ENCODE measurements at places on chromosomes 4 and X.
A peak's percentile ranks its signal among the peaks of the same experiment; 100 is the strongest.

GRCh38 chr4:52059372-52059771 lies 8.3 kb downstream of the SPATA18 start:
- no peak for DNase-seq

GRCh38 chrX:129772796-129773431 lies 6.8 kb upstream of the SASH3 start:
- peak; percentile 55 for DNase-seq

DNA sequence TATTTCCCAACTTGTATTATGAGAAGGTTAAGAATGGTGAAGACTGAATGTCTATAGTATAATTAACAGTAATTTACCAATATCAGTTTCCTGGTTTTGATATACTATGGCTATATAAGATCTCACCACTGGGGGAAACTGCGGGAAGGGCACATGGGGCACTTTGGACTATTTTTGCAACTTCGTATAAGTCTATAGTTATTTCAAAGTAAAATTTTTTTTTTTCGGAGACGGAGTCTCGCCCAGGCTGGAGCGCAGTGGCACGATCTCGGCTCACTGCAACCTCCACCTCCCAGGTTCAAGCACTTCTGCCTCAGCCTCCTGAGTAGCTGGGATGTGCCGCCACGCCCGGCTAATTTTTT lies 46.1 kb downstream of the CXorf58 start:
- DNase-seq = peak; percentile 1

DNA sequence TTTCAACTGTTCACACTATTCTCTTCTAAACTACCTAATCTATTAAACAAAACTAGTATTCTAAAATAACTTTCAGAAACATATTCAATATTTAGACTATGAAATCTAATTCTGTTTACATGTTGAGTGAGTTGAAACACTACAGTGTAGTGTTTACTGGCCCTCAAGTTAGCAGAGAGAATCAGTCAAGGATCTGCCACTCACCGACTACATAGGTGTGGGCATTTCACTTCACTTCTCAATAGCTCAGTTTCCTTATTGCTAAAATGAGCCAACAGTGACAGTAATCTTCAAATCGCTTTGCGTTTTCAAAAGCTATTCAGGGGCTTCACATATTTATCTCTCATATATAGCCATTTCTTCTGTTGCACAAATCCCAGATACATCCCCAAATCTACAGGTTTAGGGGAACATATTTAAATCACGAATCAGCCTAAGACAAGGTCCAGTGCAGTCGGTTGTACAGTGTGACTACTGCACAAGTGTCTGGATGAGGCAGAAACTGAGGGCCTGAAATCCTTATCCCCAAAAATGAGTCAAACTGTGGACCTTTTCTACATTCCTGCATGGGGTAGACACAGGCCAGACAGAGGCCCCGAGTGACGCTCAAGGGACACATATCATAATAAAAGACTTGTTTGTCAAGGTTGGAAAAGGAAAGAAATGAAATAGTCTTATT lies 129.8 kb downstream of the PPP3CA start:
- DNase-seq = no peak

DNA sequence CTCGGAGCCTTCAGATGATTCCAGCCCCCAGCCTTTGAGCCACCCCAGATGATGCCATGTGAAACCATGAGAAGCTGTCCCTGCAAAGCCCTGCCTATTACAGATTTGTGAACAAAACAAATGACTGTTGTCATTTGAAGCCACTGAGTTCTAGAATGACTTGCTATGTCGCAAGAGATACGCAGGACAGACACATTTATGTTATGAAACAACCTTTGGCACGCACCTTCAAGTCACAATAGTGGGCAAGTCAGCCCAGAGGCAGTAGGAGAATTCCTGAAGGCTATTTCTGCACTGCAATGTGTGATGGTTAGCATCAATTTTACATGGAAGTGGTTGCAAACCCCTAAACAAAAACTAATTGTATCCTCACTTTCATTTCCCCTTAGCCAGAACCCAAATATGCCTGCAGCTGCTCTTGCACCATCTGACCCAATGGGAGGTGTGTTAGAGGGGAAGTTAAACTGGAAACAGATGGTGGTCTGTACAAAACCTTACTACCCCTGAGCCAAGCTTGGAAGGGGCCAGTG lies 174.4 kb upstream of the ATP6AP2 start:
- DNase-seq = no peak

GRCh38 chr4:34771632-34772031 lies 1472.7 kb downstream of the ARAP2 start:
- DNase-seq = no peak

DNA sequence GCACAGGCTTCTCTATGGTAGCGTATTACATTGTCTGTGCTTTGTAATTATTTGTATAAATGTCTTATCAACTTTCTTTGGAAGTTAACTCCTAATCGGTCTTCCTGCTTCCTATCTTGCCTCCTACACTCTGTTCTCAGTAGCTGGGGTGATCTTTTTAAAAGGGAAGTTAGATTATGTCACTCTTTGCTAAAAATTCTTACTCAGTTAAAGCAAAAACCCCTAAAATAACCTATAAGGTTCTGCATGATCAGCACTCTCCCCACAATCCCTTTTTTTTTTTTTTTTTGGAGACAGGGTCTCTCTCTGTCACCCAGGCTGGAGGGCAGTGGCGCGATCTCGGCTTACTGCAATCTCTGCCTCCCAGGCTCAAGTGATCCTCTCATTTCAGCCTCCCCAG lies 2.6 kb upstream of the PRPS1 start:
- DNase-seq = no peak

DNA sequence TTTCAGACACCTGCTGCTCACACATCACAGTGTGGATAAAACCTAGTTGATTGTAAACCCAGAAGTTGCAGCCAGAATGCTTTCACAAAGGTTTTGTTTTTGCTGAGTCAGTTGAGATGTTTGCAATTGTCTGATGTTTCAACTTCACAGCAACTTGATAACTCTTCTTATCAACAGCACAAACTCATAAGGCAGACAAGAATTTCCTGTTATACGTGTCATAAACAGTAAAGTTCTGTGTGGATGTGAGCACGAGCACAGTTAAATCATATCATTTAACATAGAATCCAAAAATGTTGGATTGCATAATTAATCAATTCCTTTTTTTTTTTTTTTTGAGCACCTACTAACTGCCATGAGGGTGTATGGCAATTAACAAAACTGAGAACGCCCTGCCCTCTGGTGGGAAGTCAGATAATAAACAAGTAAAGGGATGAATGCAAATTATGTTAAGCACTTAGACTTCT lies 512.2 kb downstream of the PDHA2 start:
- DNase-seq = peak; percentile 7

DNA sequence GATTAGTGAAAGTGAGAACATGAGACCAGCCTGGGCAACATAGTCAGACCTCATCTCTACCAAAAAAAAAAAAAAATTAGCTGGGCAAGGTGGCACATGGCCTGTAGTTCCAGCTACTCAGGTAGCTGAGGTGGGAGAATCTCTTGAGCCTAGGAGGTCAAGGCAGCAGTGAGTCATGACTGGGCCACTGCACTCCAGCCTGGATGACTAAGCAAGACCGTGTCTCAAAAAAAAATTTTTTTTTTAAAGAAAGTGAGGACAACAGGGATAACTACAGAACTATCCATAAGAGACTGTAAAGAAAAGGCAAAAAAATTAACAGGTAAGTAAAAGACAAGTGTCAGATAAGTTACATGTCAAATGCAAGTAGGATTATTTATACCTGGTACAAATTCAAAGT lies 13.5 kb upstream of the SPP1 start:
- no peak for DNase-seq

- peak; percentile 4 for DNase-seq
Observed at GRCh38 chr4:25654971-25655963, at the start of gene SLC34A2. SLC34A2 (plus strand) TSS chr4:25655851; CDS start chr4:25662501, 6,650 bp downstream.

- no peak for DNase-seq
Observed at GRCh38 chr4:174665799-174666198, 143.5 kb upstream of the HPGD start.

DNA sequence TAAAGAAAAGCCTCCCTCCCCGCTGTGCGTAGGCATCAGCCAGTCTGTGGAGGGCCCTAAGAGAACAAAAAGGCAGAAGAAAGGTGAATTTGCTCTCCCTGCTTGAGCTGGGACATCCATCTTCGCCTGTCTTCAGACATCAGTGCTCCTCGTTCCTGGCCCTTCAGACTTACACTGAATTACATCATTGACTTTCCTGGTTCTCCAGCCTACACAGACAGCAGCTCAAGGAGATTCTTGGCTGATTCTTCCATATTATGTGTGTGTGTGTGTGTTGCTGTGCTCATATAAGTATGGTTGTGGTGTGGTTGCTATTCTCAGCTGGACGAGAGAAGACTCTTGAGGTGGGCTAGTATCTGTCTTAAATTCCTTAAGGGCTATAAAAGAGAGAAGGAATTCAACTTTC lies 35.5 kb upstream of the CD99L2 start:
- DNase-seq = no peak

DNA sequence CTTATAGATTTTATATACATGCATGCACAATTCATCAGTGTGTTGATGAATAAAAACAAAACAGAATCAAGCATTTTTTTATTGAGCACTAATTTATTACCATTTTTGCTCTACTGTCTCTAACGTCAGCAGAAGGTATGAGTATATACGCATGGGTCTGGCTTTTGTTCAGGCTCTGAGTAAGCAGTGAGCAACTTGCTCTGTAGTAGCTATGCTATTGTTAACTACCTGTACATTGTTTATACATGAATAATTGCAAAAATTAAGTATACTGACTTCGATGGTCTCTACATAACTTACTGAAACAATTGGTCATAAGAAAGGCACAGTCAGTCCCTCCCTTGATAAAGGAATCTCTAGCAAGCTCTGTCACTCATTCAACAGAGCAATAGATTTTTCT lies 122.9 kb downstream of the RS1 start:
- no peak for DNase-seq

- DNase-seq = no peak
Observed at GRCh38 chrX:19535476-19535875, 20.2 kb upstream of the MAP3K15 start.
